ENCODE measurements at places on chromosomes 13 and 19.
A peak's percentile ranks its signal among the peaks of the same experiment; 100 is the strongest.

DNA sequence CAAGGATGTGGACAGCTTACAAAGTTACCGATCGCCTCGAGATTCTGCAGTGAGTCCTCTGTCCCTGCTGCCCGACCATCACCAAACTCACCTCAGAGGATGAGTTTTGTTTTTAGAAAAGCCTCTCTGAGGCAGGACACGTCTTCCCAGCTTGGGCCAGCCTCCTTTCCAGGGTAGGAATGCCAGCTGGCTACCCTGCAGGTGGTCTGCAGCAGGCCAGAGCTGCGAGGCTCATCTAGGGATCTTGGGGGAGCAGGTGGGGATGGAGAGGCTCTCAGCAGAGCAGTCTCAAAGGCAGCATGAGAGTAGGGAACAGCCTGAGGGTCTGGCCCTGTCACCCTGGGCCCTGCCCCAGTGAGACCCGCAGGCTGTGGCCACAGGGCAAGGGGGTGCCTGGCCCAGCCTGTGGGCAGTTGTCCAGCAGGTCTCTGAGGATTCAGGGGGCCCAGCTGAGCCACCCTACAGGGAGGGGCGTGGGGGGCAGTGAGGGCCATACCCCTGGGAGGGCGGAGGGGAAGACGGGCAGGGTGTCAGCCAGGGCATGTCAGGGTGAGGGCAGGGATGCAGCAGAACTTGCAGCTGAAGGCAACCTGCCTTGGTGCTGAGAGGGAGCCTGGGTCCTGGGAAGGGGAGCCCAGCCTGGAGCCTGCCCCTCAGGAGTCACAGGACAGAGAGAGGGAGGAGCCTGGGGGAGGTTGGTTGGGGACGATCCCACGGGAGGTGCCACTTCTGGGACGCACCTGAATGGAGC is 57.3 kb upstream of the TPM4 start:
- DNase-seq: peak; percentile 25

GRCh38 chr13:34104853-34105252 is 286.9 kb downstream of the RFC3 start:
- DNase-seq: no peak

- no peak for DNase-seq
These were observed 285.1 kb downstream of the SPRY2 start for GRCh38 chr13:80055847-80056246.

- no peak for DNase-seq
These were observed 393.0 kb downstream of the ITGBL1 start for GRCh38 chr13:101845245-101846020.

GRCh38 chr19:51689751-51690453 is 3.2 kb upstream of the SPACA6 start:
- no peak for DNase-seq

DNA sequence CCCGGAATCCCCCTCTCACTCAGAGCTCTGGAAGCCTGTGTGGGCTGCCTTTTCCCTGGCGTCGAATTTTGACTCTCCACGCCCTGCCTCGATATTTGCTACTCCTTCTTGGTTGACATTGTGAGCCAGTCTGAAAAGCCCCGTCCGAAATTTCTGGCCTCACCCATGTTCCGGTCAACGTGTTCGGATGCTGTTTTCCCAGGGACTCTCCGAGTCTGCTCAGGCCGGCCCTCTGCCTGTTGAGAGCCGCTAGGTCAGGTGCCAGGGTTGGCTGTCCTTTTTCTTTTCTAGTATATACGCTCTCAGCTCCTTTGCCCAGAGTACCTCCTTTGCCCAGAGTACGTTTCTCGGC is 6.8 kb upstream of the DGKH start:
- DNase-seq: no peak

DNA sequence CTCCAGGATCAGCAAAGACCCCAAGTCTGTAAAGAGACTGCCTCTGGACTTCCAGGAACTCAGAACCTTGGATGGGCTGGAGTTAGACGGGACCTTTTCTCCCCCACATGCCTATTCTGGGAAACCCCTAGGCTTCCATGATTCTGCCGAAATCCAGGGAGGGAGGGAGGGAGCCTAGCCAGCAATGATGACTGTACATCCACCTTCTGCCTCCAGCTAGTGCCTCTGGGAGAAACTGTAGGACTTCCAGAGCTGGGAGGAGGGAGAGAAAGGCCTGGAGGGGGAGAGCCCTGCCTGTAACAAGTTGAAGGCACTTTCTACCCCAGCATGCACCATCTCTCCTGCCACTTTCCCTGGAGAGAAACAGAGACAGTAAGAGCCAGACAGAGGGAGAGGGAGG is 6.0 kb upstream of the HAS1 start:
- DNase-seq: no peak

GRCh38 chr13:51821606-51822005 is 17.6 kb upstream of the DHRS12 start:
- no peak for DNase-seq

DNA sequence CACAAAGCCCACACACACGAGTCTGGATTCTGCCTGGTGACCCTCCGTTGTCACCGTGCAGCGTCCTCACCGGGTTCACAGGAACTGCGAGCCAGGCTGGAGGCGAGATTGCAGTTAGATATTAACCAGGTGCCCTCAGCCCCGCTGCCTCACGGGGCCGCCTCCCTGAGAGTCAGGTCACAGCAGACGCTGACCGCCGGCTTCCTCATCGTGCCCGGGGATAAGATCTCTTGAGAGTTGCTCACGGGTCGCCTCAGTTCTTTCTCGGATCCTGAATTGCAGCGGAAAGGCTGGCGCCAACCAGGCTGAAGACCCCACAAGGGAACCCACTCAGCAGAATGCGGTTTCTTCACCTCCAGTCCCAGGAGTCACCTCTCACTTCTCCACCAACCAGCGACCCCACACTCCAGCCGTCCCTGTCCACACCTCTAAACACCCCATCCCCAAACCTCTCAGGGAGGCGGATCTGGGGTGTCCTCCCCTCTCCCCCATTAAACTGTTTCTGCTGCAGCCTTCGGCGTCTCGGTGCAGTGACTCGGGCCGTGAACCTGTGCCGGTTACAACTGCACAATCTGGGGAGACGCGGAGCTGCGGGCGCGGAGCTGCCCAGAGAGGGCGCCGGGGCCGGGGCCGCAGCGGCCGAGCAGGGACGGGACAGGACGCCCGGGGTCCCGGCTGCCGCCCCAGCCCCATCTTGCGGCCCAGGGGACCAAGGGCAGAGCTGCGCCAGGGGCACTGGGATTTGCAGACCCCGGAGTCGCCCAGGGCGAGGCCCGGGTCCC is 591 bp downstream of the ZNF823 start:
- peak; percentile 6 for DNase-seq

GRCh38 chr19:6241680-6242377 is 37.9 kb downstream of the MLLT1 start:
- no peak for DNase-seq

GRCh38 chr13:38328699-38329098 is 21.0 kb upstream of the UFM1 start:
- DNase-seq: no peak

DNA sequence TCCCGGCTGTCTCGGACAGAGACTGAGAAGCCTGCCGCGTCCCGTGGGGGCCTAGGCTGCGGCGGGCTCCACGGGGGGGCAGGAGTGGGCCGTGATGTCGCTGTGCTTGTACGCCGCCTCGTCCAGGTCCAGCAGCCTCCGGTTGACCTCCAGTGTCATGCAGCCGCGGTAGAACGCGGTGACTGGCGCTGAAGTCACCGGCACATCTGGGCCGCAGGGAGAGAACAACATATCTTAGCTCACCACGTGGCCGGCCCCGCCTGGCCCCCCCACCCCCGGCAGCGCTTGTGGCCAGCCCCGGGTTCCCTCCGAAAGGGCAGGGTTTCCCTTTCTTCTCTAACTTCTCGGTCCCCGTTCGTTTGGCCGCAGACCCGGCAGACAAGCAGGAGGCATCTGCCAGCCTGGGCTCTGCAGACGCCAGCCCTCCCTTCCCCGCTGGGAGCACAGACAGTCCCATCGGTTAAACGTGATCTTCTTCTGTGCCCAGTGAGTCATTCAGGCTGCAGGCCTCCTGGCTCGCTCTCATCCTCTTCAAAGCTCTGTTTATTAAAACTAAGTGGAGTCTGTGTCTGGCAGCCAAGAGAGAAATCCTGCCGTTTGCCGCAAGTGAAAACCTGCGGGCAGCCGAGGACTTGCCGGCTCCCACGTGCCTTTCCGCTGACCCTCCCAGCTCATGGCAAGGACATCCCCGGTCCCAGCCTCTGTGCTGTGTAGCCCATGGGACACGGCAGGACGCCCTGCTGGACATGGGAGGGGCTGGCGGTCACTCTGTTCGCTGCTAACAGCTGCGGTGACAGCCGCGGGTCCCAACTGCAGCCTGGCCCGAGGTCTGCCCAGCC is 42.8 kb downstream of the GAS6 start:
- no peak for DNase-seq

- no peak for DNase-seq
These were observed 2.4 kb downstream of the MBD3L2B start for GRCh38 chr19:7018828-7019227.
